ENCODE measurements at places on chromosomes 2 and 18.
A peak's percentile ranks its signal among the peaks of the same experiment; 100 is the strongest.

GRCh38 chr2:218028562-218029348 is 26.0 kb upstream of the TNS1 start:
- no peaks in the 10 kb centered on the region for H3K36me3 ChIP-seq
- H3K4me1 ChIP-seq = no peaks in the 10 kb centered on the region
- no peak overlapping the region for H3K27ac ChIP-seq
- no peak for DNase-seq
- H3K4me3 ChIP-seq = no peak overlapping the region

DNA sequence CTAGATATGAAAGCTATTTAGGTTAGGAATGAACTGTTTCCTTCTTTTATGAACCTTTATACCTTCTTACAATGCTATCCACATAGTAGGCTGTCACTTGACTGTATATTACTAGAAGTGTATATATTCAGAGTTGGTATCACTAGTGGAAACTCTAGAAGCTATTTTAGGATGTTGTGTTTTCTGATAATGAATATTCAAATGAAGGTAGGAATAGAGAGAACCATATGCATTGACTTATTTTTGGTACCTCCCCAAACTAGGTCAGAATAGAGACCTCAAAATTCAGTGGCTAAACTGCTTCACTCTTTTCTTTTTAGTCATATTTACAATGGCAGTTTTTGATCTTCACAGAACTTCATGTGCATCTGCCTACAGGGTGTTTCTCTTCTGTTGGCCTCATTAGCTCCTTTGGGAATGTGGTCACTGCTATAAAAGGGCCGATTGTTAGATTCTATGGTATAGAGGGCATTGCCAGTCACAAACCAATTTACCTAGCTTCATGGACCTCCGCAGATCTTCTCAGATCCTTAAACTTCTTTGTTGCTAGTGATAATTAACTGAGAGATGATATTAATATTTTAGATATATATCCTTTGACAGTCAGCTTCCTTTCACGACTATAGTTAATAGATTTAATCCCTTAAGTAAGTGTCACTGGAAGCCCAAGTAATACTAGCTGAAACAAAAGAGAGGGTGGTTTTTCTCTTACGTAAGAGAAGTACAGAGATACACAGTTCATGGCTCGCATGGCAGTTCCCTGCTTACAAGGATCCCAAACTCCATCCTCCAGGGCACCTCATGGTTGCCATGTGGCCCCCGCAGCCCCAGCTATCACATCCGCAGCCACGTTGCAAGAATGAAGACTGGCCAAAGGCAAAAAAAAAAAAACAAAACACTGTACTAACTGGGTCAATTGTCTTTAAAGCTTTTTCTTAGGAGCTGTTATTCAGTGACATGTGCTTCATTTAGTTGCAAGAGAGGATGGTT is 61.0 kb downstream of the TSPYL6 start:
- H3K27ac ChIP-seq = no peak overlapping the region
- peaks cover 4% of the 10 kb centered on the region for H3K36me3 ChIP-seq
- H3K4me1 ChIP-seq = no peaks in the 10 kb centered on the region
- H3K27me3 ChIP-seq = no peaks in the 10 kb centered on the region

GRCh38 chr2:32264422-32265105 is at the start of gene NLRC4:
NLRC4 (minus strand) TSS chr2:32264886; CDS start chr2:32256775, 8,111 bp downstream.
- no peak within 1 kb of the TSS for H3K27ac ChIP-seq
- H3K4me1 ChIP-seq = no peaks in the 10 kb centered on the region
- no peak for DNase-seq
- peaks cover 11% of the 10 kb centered on the region for H3K27me3 ChIP-seq
- no peak within 1 kb of the TSS for H3K4me3 ChIP-seq
- H3K36me3 ChIP-seq = no peaks in the 10 kb centered on the region

DNA sequence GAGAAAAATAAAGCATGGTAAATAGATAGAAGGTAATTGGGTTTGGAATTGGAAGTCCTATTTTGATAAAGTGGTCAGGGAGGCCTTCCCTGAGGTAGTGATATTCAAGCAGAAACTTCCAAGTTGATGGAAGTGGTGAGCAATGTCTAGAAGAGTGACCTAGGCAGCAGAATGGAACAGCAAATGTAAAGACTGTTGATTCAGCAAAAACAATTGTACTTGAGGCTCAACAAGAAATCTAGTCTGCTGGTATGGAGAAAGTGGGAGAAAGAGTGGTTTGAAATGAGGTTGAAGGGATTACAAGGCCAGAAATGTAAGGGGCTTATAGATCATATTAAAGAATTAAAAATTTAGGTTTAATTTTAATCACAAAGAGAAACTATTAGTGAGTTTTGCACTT is 181.3 kb downstream of the MBD5 start:
- no peaks in the 10 kb centered on the region for H3K27me3 ChIP-seq
- no peak overlapping the region for H3K27ac ChIP-seq
- no peak overlapping the region for H3K4me3 ChIP-seq
- H3K4me1 ChIP-seq = peaks cover 6% of the 10 kb centered on the region

GRCh38 chr2:62014102-62014501 is 108.6 kb downstream of the COMMD1 start:
- H3K27ac ChIP-seq = no peak overlapping the region
- peaks cover 2% of the 10 kb centered on the region for H3K27me3 ChIP-seq
- no peak overlapping the region for H3K4me3 ChIP-seq
- H3K36me3 ChIP-seq = peaks cover 9% of the 10 kb centered on the region
- DNase-seq = no peak

- peaks cover 48% of the 10 kb centered on the region for H3K4me1 ChIP-seq
- H3K27me3 ChIP-seq = peaks cover 2% of the 10 kb centered on the region
- DNase-seq = no peak
- peaks cover 2% of the 10 kb centered on the region for H3K36me3 ChIP-seq
- H3K27ac ChIP-seq = peak overlapping the region; percentile 34
These were observed 2.0 kb upstream of the THUMPD2 start for GRCh38 chr2:39780825-39781600.

- H3K27ac ChIP-seq = peak overlapping the region; percentile 99
- H3K27me3 ChIP-seq = peaks cover 47% of the 10 kb centered on the region
- peak overlapping the region; percentile 74 for H3K4me3 ChIP-seq
- DNase-seq = no peak
- peaks cover 93% of the 10 kb centered on the region for H3K4me1 ChIP-seq
These were observed 75.6 kb downstream of the MBP start for GRCh38 chr18:77057006-77057395.

- peaks cover 5% of the 10 kb centered on the region for H3K27me3 ChIP-seq
- H3K27ac ChIP-seq = no peak overlapping the region
- DNase-seq = no peak
- H3K4me3 ChIP-seq = no peak overlapping the region
- no peaks in the 10 kb centered on the region for H3K36me3 ChIP-seq
These were observed 482.9 kb upstream of the HS6ST1 start for GRCh38 chr2:128801576-128801975.

- H3K27ac ChIP-seq = no peak overlapping the region
- peaks cover 9% of the 10 kb centered on the region for H3K27me3 ChIP-seq
- no peak overlapping the region for H3K4me3 ChIP-seq
- no peaks in the 10 kb centered on the region for H3K4me1 ChIP-seq
- no peak for DNase-seq
These were observed 11.1 kb downstream of the UCN start for GRCh38 chr2:27297195-27297594.

DNA sequence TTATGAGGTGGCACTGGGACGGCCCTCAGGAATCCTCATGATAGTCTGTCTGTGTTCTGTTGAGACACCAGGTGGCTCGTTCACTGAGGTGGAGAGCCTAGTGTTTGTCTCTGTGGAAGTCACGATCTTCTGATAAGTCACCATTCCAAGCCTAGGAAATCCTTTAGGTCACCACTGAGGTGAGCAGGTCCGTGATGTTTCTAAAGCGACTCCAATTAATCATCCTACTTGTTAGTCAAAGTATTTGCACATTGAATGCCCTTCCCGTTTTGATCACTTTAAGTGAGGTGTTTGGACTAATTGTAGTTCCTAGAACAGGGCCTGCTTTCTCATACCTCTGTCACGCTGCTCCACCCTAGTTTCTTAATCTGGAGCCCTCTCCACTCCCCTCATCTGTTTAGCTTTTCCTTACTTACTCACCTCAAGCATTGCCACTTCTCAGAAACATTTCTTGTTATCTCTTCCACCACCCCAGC is 28.0 kb upstream of the DSG3 start:
- H3K36me3 ChIP-seq = no peaks in the 10 kb centered on the region
- no peak overlapping the region for H3K27ac ChIP-seq
- H3K4me1 ChIP-seq = no peaks in the 10 kb centered on the region
- peaks cover 2% of the 10 kb centered on the region for H3K27me3 ChIP-seq

DNA sequence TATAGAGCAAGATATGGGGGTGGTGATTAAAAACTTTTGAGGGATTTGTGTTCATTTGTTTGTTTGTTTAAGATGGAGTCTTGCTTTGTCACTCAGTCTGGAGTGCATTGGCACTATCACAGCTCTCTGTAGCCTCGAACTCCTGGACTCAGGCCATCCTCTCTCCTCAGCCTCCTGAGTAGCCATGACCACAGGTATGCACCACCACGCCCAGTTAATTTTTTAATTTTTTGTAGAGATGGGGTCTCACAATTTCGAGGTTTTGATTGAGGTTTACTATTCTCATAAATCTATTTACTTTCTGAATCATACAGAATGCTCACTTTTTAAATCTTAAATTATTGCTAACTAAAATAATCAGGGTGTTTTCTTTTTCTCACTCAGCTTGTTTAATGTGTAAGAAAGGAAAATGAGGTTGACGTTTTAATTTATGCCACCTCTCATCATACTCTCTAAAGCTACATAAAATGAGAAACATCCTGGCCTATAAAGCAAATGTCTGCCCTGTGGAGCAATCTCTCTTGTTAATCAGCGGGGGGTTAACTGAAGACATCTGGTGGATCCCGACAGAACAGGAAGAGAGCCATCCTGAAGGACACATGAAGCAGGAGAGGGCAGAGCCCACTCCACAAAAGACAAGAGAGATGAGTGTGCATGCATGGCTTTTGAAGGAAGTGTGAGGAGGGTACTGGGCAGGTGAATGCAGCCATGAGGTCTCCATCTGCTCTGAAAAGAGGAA is 589.1 kb upstream of the SLC8A1 start:
- DNase-seq = no peak
- H3K36me3 ChIP-seq = peaks cover 3% of the 10 kb centered on the region
- no peak overlapping the region for H3K4me3 ChIP-seq
- no peaks in the 10 kb centered on the region for H3K27me3 ChIP-seq
- no peaks in the 10 kb centered on the region for H3K4me1 ChIP-seq

DNA sequence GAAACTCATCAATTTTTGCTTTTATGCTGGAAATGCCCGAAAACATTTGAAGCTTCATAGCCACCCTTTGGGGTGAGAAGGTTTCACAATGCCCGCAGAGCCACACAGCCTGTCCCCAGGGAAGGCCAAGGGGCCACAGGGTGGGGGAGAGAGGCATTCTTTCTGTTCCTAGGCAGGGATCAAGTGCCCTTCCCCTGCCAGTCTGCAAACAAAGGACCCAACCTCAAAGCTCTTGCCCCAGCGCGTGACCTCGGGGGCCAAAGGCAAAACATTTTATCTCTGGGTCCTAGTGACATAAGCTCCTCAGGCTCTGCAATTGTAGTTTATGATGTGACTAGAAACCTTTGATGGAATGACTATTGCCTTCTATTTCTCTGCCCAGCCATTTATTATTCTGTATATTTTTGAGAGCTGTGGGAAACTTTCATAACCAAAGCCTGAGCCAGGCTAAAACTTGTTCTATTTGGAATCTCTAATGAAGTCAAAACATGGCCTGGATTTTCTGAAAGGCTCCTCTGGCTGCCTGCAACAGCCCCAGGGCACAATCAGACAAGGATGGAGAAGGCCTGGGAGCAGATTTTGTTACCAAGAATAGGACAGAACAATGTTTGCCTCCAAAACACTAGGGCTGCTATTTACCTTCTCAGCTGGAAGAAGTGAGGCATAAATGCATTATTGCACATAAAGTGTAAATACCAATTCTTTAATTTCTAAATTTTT is 137.2 kb upstream of the KCTD1 start:
- no peak for DNase-seq
- H3K36me3 ChIP-seq = no peaks in the 10 kb centered on the region
- no peak overlapping the region for H3K4me3 ChIP-seq
- H3K27ac ChIP-seq = no peak overlapping the region
- no peaks in the 10 kb centered on the region for H3K27me3 ChIP-seq

DNA sequence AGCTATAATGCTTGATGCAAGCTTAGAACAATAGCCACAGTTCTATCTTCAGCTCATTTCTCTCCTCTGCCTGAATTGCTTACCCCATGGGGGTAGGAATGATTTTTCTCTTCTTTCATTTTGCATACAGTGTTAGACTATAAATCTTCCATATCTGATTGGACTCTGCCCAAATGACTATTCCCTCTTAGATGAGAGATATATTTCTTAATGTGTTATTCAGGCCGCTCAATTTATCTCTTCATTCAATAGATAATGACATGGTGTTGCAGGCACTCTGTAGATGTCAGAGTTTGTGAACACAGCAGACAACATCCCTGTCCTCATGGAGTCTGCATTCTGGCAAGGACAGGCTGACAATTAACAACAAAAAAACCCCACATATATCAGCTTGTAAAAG is 443.7 kb upstream of the CELF4 start:
- no peak overlapping the region for H3K4me3 ChIP-seq
- H3K4me1 ChIP-seq = no peaks in the 10 kb centered on the region
- H3K36me3 ChIP-seq = no peaks in the 10 kb centered on the region
- no peak overlapping the region for H3K27ac ChIP-seq
- H3K27me3 ChIP-seq = no peaks in the 10 kb centered on the region

- no peaks in the 10 kb centered on the region for H3K4me1 ChIP-seq
- no peaks in the 10 kb centered on the region for H3K27me3 ChIP-seq
- H3K4me3 ChIP-seq = no peak overlapping the region
- H3K27ac ChIP-seq = no peak overlapping the region
- no peak for DNase-seq
These were observed 1140.6 kb upstream of the LRRTM1 start for GRCh38 chr2:81445176-81445575.

DNA sequence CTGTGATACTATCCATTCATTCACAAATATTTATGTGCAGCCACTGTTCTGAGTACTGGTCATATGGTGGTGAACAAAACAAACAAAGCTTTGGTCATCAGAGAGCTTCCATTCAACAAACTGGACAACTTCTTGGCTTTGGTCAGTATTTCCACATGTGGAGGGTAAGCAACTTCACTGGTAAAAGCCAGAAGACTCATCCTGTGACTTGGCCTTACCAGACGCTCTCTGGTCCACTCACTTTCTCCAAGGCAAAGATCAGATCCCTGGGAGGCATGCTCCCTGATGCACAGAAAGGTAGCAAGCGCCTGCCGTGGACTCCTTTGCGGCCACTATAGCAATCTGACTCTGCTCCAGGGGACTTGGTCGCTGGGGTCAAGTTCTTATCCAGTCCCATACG is 179.5 kb downstream of the EN1 start:
- no peak overlapping the region for H3K27ac ChIP-seq
- H3K4me1 ChIP-seq = no peaks in the 10 kb centered on the region
- no peak overlapping the region for H3K4me3 ChIP-seq
- no peak for DNase-seq

DNA sequence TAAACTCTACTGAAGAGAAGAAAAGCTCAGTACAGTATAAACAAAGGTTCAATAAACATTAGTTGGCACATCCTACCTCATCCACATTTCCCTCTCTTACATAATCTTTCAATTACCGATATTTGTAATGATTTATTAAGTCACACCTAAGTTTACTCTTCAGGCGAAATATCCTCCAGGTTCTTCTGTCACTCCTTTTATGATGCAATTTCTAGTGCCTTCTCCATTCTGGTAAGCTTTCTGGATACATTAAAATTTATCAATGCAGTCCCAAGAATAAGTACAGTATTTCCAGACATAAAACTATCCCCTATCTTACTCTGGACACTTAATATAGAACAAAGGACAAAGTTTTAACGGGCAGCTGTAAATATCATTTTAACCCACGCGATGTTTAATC is 5.6 kb downstream of the HNRNPLL start:
- H3K4me3 ChIP-seq = no peak overlapping the region
- peaks cover 6% of the 10 kb centered on the region for H3K4me1 ChIP-seq
- no peak for DNase-seq
- no peak overlapping the region for H3K27ac ChIP-seq
- no peaks in the 10 kb centered on the region for H3K36me3 ChIP-seq
